Heart left ventricle (tissue), 16 donors: ENCODE measurements at places on chromosomes 3 and 15. TPM values are rescaled to one million over a fixed set of nuclear protein-coding genes. Genes with fewer than 3 reads are reported as not detected.
A peak's percentile ranks its signal among the peaks of the same experiment; 100 is the strongest.

DNA sequence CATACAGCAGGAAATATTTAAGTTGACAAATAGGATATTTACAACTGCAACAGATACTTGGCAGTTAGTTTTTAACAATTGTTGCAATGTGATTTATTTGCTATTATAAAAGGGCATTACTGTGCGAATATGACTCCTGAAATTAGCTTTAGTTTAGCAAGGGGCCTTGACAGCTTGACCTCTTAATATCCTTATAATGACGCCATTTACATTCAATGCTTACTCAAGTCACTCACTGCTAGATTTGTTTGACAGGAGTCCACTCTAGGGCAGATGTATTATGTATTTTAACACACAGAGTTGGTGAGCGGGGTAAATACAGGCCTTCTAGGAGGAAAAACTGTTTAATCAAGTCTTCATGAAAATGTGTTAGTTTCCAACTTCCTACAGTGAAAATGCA lies 58.1 kb upstream of the C15orf61 start:
- no peak for DNase-seq

- DNase-seq, result no peak
Observed at GRCh38 chr3:66457252-66457651, 43.6 kb downstream of the LRIG1 start.

DNA sequence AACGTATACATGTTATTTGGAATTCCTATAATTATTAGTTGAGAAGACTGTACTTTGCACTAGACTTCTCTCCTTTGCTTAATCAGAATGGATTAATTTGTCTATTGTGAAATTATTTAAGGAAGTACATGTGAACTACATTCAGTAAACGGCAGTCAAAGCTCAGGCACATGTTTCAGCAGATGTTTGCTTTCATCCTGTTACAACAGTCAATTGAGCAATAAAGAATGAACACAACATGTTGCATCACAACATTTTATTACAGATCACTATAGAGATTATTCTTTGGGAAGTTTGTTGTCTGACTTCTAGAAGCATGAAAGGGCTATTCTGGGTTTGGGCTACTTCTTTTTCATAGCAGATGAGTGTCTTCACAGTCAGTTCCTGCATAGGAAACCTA lies 39.2 kb downstream of the RAB27A start:
- no peak for DNase-seq

- DNase-seq, result no peak
Observed at GRCh38 chr15:100355342-100355741, 13.6 kb upstream of the ADAMTS17 start.

- DNase-seq, result peak; percentile 34
Observed at GRCh38 chr3:133799794-133800585, 5.6 kb upstream of the SRPRB start.

DNA sequence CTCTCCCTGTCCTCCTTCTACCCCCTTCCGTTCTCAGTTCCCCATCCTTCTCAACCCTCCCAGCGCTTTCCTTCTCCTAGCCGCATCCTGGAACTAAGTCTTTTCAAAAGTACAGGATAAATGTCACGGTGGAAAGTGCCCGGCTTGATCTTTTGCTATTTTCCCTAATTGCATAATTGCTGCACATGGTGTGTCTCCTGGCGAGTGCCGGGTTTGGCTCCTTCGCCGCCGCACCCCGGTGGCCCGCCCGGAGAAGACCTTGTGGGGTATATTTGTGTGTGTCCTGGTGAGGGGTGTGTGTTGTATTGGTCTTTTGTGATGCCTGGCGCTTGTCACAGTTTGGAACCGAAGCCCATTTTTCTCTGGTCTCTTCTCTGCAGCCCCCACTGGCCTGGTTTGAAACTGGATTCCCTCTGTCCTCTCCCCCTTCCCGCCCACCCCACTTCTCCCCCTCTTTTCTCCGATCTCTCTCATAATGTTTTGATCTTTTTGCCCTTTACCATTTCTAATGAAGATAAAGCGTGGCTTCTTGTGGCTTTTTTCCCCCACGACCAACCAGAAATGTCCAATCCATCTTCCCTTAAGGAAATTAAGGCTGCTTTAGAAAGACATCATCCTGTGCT lies 692 bp downstream of the UBE2E2 start:
- no peak for DNase-seq

DNA sequence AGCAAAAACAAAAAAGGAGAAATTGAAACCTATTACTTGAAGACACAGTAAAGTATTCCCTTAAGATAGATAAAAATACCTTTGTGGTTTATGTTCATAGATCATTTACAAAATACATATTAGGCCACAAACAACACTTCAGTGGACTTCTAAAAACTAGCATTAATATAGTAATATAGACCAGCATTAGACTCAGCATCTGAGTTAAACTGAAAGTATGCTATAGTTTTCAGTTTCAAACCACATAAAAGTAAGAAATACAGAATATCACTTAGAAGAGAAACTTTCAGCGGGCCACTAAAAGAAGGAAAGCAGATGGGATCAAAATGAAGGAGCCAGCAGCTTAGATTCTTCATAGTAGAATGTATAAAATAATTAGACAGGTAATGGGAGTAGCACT lies 86.6 kb downstream of the MSL2 start:
- DNase-seq, result no peak

- peak; percentile 22 for DNase-seq
Observed at GRCh38 chr3:52468336-52468735, 12.9 kb downstream of the NISCH start.

- DNase-seq, result no peak
Observed at GRCh38 chr3:174532776-174533175, 326.4 kb upstream of the NAALADL2 start.

DNA sequence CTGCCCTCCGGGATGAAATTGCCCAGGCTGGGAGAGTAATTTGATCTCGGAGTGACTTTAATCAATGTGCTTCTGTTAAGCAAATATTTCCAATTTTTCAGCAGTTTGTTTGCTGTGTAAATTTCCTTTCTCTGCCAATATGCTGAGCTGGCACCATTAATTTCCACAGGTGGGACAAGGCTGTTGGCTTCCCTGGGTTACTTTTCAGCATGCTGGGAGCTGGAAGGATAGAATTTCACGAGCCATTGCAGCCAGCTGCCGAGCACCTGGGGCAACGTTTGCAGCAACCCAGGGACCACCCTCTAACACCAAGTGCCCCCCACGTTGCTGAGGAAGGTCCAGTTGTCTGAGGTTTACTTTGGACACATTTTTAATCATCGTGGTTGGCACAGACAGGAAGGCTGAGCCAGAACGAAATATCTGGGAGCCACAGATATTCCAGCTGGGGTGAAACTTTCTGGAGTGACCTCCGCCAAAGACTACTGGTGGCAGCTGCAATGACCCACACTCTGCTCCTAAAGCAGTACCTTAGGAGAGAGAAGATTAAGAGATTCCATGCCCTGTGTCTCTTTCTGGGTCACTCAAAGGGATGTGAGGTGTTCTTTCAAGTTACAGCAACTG lies 293.3 kb upstream of the RGMA start:
- no peak for DNase-seq

DNA sequence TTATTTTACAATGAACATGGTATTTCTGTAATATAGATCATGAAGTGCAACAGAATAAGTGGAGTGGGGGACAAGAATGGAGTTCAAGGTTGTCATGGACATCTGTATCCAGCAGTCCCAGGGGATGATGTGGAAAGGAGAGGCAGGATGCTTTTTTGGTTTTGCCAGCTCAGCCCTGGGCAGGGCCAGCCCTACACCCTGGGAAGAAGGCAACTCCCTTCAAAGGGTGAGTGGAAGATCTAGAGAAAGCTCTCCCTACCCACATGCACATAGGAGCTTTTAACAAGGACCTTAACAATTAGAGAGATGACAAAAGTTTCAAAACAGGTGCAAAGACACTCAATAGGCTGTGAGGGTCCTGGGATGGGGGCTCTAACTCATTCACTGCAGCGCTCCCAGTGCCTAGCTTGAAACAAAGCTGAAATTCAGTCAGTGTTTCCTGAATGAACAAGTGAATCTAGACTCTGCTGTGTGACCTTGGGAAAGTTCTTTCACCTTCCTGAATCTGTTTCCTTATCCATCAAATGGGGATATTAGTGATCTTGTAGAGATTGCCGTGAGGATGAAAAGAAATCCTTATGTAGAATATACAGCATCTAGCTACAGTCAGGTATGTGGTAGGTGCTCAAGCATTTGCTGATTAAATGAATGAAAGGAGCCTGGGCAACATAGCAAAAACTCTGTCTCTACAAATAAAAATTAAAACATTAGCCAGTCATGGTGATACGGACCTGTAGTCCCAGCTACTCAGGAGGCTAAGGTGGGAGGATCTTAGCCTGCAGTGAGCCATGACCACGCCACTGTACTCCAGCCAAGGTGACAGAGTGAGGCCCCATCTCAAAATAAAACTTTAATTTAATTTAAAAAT lies 14.3 kb downstream of the BHLHE40 start:
- no peak for DNase-seq

GRCh38 chr15:82751308-82751707 lies 41.6 kb upstream of the AP3B2 start:
- DNase-seq, result no peak

DNA sequence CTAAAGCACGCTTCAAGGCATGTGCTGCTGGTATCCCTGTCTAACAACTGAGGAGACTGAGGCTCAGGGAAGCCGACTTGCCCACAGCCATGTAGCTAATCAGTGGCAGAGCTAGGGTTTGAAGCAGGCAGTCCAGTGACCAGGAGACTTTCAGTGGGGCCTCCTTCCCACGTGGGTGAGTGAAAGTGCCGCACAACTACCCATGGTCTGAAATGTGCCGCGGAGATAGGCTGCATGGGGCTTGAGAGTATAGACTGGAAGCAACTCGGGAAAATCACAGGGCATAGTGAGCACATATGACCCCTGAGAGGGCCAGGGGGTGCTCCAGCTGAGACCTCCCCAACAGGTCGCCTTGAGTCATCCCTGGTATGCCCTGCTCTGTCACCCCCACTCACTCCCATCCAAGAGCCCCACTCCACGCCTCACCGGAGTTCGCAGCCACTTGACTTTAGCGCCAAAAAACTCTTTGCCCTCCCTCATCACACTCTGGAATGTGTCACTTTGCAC lies 19.1 kb downstream of the FAM174B start:
- DNase-seq, result no peak

GRCh38 chr3:56119575-56120349 lies 348.5 kb downstream of the ERC2 start:
- DNase-seq, result no peak

DNA sequence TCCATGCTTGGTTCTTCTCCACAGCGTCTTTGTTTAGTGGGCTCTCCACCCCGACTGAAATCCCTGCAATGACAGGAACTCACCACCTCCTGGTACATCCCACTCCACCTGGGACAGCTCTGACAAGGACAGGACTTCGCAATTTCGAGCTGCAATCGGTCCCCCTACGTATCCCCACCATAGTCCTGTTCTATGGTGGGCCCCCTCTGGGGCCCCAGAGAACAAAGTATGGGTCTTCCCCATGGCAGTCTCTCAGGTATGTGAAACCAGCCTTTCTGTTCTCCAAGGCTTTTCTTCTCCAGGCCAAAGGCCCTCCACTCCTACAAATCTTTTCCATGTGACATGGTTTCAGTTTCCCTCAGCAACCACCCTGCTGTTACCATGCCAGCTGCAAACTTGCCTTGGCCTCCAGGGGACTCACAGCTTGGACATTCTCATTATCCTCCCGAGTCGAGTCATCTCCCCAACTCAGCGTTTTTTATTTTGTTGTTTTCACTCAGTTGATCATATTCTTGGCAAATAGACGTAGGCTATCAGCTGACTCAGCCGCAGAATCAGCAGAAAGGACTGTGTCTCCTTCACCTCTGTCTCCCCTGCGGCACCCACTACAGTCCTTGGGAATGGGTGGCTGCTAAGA lies 233.3 kb downstream of the OPA1 start:
- peak; percentile 46 for DNase-seq

Gene TRAT1
- 1.3 TPM for total RNA-seq

Gene FETUB
- not detected for total RNA-seq

Gene NKIRAS1
- 18.8 TPM for total RNA-seq

Gene CLRN1
- total RNA-seq, result not detected

Gene LYSMD2
- 8.7 TPM for total RNA-seq

Gene COLQ
- total RNA-seq, result 5.7 TPM

Gene RASL12
- total RNA-seq, result 8.3 TPM

Gene MORC1
- not detected for total RNA-seq

Gene CTDSPL
- total RNA-seq, result 45.0 TPM

Gene CYP1A2
- not detected for total RNA-seq

Gene ATP13A5
- total RNA-seq, result not detected

Gene SLC51A
- not detected for total RNA-seq
